ENCODE measurements at places on chromosomes 2 and 18.

DNA sequence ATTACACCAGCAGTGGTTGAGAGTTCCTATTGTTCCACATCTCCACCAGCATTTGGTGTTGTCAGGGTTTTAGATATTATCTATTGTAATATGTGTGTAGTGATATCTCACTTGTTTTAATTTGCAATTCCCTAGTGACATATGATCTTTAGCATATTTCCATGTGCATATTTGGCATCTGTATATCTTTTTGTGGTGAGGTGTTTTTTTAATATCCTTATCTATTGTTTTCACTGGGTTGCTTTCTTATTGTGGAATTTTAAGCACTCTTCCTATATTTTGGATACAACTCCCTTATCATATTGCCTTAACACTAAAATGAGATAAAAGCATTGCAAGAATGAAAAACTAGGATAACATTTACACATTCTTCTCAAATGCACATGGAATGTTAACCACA is 453.9 kb upstream of the FSIP2 start:
- DNase-seq: no peak

DNA sequence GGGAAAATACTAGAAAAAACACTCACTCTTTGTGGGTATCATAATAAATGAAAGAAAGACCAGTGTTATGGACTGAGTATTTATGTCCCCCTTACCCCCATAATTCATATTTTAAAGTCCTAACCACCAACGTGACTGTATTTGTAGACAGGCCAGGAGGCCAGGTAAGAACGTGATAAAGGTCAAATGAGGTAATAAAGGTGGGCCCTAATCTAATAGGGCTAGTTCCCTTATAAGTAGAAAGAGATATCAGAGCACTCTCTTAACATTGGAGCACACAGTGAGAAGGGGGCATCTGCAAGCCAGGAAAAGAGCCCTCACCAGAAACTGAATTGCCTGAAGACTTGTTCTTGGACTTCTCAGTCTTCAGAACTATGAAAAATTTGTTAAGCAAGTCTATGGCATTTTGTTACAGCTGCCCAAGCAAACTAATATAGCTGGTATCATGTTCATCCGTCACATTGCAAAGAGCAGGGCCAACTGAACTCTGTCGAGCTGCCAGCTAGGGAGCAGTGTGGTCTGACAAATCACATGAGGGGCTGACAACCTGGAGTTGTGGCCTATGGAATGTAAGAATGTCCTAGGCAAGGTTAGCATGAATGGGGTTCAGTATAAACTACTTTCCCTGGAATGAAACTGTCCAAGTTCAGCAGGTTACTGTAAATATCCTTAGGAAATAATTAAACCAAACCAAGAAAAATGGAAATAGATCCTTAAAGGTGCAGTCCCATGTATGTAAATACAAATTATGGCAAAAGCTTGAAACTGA is 280.9 kb downstream of the ZNF385B start:
- DNase-seq: no peak

- DNase-seq: no peak
Observed at GRCh38 chr2:46704041-46704440, 211.6 kb downstream of the MCFD2 start.

DNA sequence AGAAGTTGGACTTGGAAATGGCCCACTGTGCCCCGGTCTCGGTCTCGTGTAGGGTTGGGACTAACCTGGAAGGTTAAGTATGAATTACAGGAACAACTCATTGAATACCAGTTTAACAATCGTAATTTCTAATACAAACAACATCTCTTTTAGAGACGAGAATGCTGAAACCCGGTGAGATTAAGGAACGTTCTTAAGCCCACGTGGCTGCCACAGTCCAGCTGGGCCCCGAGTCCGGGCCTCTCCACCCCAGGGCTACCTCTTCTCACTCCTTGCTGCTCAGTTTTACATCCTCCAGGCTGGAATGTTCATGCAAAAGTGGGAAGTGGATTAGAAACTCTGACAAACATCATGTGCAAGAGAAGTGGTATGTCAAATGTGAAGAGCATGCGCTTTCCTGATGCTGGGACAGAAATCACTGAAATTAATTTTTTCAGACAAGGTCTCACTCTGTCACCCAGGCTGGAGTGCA is 29.4 kb downstream of the NGEF start:
- DNase-seq: no peak

All from SHP77 treated with DMSO at 0.1 percent for 48 hours (cell line).